IgD-negative memory B cell (primary cell): ENCODE measurements at places on chromosomes 5 and 9. TPM values are rescaled to one million over a fixed set of nuclear protein-coding genes. Genes with fewer than 3 reads are reported as not detected.

FCN2 gene
- not detected for polyA plus RNA-seq

PCDHA1 gene
- not detected for polyA plus RNA-seq

RAPGEF1 gene
- polyA plus RNA-seq: 40.8 TPM

FOXD4L4 gene
- polyA plus RNA-seq: not detected

HRCT1 gene
- polyA plus RNA-seq: not detected

FOXI1 gene
- not detected for polyA plus RNA-seq

SPATA31E1 gene
- not detected for polyA plus RNA-seq

TLE1 gene
- polyA plus RNA-seq: 115 TPM

KIF27 gene
- 1.4 TPM for polyA plus RNA-seq

FREM1 gene
- not detected for polyA plus RNA-seq

ZNF484 gene
- polyA plus RNA-seq: 4.3 TPM

CCNJL gene
- polyA plus RNA-seq: not detected

C9orf50 gene
- polyA plus RNA-seq: not detected

HACD4 gene
- polyA plus RNA-seq: 4.4 TPM

SLC6A19 gene
- polyA plus RNA-seq: not detected

CCDC180 gene
- not detected for polyA plus RNA-seq

SPINK13 gene
- polyA plus RNA-seq: not detected

SGCD gene
- polyA plus RNA-seq: not detected

PCDHGA7 gene
- not detected for polyA plus RNA-seq

IL33 gene
- not detected for polyA plus RNA-seq

NR5A1 gene
- not detected for polyA plus RNA-seq

SAXO1 gene
- not detected for polyA plus RNA-seq

OLFM1 gene
- 0.20 TPM for polyA plus RNA-seq

PAPPA gene
- 0.04 TPM for polyA plus RNA-seq

FOXD4L6 gene
- not detected for polyA plus RNA-seq

HTR1A gene
- not detected for polyA plus RNA-seq

GPSM1 gene
- not detected for polyA plus RNA-seq

PPP3R2 gene
- polyA plus RNA-seq: not detected

PKD2L2 gene
- polyA plus RNA-seq: 0.46 TPM

GARIN3 gene
- not detected for polyA plus RNA-seq

MCIDAS gene
- not detected for polyA plus RNA-seq

DRD1 gene
- polyA plus RNA-seq: not detected

CCDC192 gene
- polyA plus RNA-seq: not detected

CLIC3 gene
- 3.5 TPM for polyA plus RNA-seq

F12 gene
- 0.78 TPM for polyA plus RNA-seq

DCAF12 gene
- 1.4 TPM for polyA plus RNA-seq

RBM18 gene
- polyA plus RNA-seq: 19.0 TPM

EGFL7 gene
- polyA plus RNA-seq: not detected

OBP2B gene
- not detected for polyA plus RNA-seq

UBTD2 gene
- 3.1 TPM for polyA plus RNA-seq

EPB41L4A gene
- 2.1 TPM for polyA plus RNA-seq

TNFSF15 gene
- 0.03 TPM for polyA plus RNA-seq
